Amygdala (tissue), 56 donors: ENCODE measurements at places on chromosomes 7 and 10.

DNA sequence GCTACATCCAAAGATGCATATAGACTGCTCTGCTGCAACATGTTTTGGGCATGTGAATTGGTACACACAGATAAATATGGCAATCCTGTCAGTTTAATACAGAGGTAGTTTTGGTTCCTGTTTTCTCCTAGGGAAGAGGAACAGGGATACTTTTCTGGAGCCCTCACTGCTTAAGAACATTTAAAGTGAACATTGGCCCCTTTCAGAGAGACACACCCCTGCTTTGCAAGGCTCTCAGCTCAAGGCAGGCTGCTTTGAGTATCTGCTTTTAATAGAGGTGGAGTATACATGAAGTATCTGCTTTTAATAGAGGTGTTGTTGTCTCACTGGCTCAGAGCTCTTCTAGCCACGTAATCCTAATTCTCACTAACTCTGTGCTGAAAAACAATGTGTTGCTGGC, 38.9 kb downstream of the CYP51A1 start:
- no peak for DNase-seq

- no peak for DNase-seq
Observed at GRCh38 chr7:47677664-47678063, 95.8 kb upstream of the TNS3 start.

GRCh38 chr10:52451817-52452216, 137.7 kb downstream of the DKK1 start:
- no peak for DNase-seq

DNA sequence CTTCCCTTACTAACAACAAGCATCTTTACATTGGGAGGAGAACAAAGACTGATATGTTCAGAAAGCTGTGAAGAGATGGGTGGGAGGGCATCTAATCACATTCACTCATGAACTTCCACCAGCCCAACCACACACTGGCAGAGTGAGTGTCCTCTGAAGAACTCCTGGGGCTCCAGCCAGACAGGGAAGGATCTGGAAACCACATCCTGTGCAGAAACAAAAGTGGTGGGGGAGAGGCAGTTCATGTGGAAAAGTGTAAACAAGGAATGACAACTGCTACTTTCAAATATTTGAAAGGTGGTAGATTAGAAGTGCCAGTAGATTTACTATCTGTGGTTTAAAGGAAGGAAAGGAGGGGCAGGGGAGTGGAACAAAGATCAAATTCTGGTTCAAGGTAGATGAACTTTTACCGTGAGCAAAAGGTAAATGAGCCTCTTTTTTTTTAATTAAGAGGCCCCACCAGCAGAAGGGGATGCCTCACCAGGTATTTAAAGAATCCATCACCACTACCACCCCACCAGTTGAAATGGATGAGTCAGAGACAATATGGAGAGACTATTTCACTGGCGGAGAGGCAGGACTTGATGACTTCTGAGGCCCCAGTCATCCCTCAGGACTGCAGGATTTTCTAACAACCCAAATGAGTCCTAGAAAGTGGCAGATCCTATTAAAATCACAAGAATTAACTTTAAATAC, 34.5 kb downstream of the GOT1 start:
- DNase-seq, result peak; percentile 21

- DNase-seq, result no peak
Observed at GRCh38 chr10:131213741-131214505, 97.6 kb downstream of the TCERG1L start.

- DNase-seq, result no peak
Observed at GRCh38 chr10:132397036-132397541, at the start of gene PWWP2B. TSS of gene PWWP2B (plus strand) at chr10:132397200. CDS start at chr10:132397227, 27 bp downstream.

- DNase-seq, result no peak
Observed at GRCh38 chr10:13633689-13634088, 46.9 kb downstream of the PRPF18 start.

- no peak for DNase-seq
Observed at GRCh38 chr7:138784692-138785091, 13.1 kb upstream of the TMEM213 start.

DNA sequence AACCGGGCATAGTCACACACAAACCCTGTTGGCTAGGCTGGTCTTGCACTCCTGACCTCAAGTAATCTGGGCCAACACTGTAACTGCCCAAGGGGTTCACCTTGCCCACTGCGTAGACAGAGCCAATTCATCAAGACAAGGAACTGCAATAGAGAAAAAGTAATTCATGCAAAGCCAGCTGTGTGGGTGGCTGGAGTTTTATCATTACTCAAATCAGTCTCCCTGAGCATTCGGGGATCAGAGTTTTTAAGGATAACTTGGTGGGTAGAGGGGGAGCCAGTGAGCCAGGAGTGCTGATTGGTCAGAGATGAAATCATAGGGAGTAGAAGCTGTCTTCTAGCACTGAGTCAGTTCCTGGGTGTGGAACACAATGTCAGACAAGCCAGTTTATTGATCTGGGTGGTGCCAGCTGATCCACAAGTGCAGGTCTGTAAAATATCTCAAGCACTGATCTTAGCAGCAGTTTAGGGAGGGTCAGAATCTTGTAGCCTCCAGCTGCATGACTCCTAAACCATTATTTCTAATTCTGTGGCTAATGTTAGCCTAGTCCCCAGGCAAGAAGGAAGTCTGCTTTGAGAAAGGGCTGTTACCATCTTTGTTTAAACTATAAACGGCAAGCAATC, 15.6 kb upstream of the FXYD4 start:
- DNase-seq, result no peak
